ENCODE measurements at places on chromosomes 2 and 18.
A peak's percentile ranks its signal among the peaks of the same experiment; 100 is the strongest.

DNA sequence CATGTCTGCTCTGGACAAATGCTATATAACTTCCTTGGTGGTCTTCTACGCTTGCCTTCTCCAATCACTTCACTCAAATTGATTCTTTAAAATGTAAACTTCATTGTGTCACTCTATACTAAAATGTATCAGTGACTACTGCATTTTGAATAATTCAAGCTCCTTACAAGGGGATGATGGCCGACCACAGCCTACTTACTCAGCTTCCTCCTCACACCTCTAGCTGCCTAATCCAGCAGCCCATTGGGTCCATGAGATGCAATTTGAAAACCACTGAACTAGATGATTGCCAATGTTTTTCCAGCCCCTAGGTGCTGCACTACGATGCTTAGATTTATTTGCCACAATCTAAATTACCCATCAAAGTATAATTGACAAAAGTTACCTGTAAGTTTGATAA is 120.7 kb downstream of the CTAGE1 start:
- DNase-seq, result no peak

DNA sequence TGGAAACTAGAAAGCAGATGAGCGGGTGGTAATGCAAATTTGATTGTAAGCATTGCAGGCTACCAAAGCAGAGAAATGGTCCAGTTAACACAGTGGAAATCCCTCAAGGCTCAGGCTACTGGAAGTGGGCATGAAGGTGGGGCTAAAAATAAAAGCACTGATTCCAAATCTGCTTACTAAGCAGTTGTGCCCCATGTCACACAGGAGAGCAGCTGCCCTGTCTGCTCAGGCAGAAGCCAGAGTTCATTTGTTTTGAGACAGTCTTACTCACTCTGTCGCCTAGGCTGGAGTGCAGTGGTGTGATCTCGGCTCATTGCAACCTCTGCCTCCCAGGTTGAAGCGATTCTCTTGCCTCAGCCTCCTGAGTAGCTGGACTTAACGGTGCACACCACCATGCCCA is 42.5 kb upstream of the TSPYL6 start:
- no peak for DNase-seq

DNA sequence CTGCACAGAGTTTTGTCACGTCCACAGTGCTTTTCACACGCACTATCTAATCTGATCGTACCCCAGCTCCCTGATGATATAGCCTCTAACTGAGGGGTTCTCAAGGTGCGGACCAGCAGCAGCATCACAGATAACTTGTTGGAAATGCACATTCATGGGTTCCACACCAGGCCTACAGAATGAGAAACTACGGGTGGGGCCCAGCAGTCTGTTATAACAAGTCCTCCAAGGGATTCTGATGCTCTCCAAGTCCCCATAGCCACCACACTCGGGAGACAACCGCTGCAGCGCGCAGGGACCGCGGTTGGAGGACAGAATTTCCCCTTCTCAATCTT is 745 bp upstream of the BZW1 start:
- no peak for DNase-seq

DNA sequence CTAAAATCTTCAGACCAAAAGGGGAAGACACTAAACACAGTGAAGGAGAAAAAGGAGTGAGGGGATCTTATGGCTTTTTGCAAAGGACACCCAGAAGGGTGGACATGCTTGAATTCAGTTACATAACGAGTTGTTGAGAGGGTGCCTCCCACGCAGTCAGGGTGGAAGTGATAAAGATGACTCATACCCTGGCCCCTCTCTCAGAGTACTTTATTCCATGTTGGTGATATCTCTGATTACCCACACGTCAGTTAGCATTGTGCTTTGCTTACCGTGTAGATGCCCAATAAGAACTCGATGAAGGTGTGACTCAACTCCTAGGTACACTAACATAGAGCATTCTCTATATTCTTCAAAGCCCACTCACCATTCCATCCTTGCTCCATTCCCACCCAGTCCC is 44.4 kb downstream of the EN1 start:
- no peak for DNase-seq

DNA sequence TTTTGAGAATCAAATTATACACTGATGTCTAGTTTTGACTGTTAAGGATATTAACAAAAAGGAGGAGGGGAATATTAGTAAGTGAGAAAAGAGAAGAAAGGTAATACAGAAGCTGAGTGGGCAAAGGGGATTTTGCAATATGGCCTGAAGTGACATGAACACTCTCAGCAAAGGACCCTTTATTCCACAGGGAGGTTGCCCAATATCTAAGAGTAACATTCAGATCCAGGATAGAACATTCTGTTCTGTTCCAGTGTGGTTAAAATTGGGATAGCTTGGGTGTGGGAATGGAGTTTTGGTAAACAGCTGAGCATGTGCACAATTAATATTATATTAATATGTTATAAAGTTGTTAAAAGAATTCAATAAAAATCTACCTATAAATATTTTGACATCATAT is 120.1 kb downstream of the ZNF385B start:
- DNase-seq, result no peak

GRCh38 chr18:24095976-24096375 is 42.9 kb upstream of the CABYR start:
- no peak for DNase-seq

DNA sequence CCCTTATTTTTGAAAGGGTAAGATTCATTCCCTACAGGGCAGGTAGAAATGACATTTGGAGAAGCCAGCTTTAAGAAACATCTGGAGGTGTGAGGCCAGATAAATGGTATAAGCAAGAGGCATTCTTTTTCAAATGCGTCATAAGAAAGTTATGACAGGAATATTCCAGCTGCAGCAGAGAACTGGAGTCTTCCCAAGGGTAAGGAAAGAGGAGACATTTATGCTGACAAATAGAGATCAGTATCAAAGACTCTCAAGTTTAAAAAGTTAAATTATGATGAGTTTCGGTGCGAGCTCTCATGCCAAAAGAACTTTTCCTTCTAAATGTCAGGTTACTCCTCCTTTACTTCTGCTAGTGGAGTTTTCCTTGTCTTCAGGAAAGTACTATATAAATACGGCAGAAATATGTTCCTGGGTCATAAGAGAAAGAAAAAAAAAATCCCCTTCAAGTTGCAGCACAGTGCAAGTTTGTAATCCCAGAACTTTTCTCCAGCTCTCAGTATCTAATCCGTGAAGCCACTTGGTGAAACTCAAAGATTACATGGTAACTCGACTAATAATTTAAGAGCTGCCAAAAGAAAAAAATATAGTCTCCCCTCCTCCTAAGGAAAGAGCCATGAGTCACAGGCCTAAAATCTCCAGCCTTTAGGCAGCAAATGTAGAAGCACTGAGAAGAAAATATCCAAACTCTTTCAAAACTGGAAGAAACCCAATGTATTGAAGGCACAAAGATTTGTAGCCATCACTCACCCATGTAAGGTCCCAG is 428.1 kb downstream of the MEIS1 start:
- no peak for DNase-seq

DNA sequence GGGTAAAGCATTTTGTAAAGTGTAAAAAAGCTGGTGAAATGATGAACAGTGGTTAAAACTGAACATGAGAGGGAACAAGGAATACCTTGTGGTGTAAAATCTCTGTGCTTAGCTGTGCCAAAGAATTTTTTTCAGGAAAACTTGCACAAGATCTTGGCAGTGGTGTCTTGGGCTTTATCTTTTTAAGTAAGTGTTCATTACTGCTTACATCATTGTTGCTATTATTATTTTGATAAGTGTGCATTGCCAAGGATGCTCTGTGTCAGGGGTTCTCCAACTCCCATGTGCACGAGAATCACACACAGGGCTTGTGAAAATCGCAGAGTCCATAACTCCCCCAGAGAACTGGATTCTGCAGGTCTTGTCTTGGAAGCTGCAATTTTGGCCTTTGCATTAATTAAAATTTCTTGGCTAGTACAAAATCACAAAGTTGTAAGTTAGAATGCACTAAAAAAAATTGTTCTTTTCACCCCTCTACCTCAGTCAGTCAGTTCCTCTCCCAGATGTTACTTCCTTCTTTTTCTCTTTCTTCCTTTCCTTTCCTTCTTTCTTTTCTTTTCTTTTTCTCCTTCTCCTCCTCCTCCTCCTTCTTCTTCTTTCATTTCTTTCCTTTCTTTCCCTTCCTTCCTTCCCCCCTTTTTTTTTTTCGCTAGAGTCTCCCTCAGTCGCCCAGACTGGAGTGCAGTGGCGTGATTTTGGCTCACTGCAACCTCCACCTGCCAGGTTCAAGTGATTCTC is 37.8 kb downstream of the GATA6 start:
- DNase-seq, result no peak

DNA sequence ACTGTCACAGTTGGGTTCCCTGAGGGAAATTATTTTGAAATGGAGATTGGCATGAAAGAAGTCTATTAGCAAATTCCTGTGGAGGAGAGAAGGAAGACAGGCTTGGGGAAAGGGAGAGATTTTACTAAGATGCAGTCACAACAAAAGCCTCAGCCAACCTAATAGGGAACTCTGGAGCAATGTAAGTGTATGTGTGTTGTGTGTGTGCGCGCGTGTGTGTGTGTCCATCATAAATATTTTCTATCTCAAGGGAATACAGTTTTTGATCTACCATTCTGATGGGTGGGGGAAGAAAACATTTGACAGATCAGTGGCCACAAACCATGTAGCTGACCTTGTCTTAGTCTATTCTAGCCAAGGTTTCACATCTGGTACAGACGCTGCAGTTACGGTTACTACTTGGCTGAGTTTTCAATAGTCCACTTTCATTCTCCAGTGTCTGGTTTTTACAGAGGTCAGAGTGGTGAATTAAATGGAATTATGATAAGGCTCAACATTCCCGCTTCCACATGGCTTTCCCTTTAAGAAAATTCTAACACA is 72.6 kb downstream of the MREG start:
- no peak for DNase-seq

DNA sequence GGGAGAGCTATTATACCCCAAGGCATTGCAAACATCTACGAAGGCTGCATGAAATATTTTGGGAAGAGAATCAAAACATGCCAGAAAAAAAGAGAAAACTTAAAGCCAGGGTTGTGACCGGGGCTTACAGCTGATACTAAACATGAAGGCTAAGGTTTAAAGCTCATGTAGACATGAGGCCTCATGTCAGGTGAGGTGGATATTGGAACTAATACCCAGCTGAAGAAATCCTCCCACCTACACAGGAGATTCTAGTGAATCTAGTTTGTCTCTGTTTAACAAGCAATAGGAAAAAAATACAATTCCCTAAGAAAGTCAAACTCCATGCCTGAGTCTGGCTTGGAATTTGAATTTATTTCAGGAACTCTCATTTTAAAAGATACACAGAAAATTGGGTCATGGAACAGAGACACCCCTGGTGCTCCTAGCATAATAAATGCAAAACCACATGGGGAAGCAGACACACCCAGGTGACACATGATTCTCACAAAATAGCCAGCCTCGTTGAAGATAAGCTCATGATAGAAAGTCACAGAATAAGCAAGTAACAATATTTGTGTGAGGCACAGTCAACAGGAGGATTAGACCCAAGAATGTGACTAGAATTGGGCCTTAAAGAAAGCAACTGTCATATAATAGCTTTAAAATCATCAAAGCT is 42.2 kb downstream of the UPP2 start:
- DNase-seq, result no peak

DNA sequence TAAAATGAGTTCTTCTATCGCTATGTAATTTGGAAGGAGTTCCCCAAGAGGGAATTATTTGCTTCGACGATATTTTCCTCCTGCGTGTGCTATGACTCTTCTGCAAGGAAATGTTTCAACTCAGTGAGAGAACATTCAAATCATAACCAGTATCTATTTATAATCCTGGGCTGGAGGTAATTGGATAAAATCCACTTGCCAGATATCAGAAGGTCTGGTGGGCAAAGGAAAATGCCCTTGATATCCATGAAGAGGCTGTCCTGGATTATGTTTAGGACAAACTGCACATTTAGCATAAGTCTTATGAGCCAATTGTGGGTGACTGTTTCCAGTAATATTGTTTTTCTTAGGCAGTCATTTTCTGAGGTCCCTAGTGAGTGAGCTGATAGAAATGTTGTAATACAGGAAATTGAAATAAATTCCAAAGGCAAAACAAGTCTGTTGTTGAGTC is 17.7 kb downstream of the RPIA start:
- DNase-seq, result no peak

DNA sequence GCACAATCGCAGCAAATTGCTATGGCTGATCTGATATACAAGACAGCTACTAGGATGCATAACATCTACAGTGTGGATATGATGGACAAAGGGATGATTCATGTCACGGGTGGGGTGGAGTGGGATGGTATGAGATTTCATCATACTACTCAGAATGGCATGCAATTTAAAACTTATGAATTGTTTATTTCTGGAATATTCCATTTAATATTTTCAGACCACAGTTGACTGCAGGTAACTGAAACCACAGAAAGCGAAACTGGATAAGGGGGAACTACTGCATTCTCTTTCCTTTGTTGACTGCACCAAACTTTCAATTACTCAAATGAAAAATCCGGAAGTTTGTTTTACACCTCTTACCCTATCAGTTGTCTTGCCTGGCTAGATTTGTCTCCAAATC is 94.4 kb upstream of the NEUROD1 start:
- DNase-seq, result no peak

- DNase-seq, result peak; percentile 83
Measured at GRCh38 chr2:64873472-64873924, 115.7 kb upstream of the SLC1A4 start.

DNA sequence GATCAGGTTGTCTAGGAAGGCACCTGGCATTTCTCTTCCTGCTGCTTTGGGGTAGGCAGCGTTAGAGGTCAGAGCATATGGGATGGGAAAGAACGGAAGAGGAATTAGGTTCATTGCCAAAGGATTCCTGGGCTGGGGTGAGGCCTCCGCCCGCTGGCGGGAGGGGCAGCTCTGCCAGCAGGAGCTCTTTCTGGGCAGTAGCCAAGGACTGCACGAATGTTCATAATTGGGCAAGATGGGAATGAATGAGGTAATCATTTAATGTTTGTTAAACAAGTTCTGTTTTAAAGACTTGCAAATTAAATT is 253.9 kb downstream of the AGAP1 start:
- DNase-seq, result no peak

- DNase-seq, result no peak
Measured at GRCh38 chr2:66111706-66112105, 323.2 kb upstream of the MEIS1 start.

GRCh38 chr18:9716780-9717563 is 8.9 kb downstream of the RAB31 start:
- DNase-seq, result no peak

DNA sequence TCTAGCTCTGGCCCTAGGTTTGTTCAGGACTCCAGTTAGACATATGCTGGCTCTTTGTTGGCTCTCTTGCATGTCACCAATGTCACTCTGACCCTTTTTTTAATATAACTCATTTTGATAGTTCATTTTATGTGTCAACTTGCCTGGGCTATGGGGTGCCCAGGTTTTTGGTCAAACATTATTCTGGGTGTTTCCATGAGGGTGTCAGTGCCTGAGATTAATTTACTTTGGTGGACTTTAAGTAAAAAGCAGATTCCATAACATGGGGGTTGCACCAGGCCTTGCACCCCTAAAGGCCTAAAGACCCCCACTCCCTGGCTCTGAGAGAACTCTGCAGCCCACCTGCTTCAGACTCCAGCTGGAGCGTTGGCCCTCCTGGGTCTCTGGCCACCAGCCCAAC is 48.1 kb upstream of the SNTG2 start:
- DNase-seq, result no peak

GRCh38 chr2:96679848-96680247 is 37.3 kb downstream of the FER1L5 start:
- no peak for DNase-seq

Data from progenitor cell of endocrine pancreas (in vitro differentiated cells).